ENCODE measurements at places on chromosomes 7 and 10. TPM values are rescaled to one million over a fixed set of nuclear protein-coding genes. Genes with fewer than 3 reads are reported as not detected.
A peak's percentile ranks its signal among the peaks of the same experiment; 100 is the strongest.

DNA sequence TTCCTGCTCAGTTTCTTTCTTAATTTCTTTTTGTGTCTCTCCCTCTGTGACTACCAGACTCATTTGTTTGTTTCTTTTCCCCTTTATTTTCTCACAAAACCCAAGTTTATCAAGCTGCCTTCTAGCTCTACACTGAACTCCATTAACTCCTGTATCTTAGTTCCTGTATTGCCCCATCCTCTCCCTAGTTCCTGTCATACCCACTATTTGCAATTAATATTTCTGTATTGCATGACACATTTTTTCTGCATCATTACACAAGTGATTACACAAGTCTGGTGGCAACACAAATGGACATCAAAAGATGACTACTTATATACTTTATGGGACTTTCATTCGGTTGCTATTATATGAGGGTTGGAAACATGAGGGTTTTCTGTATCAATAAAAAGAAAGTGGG, 26.9 kb upstream of the OR9A4 start:
- DNase-seq, result no peak

DNA sequence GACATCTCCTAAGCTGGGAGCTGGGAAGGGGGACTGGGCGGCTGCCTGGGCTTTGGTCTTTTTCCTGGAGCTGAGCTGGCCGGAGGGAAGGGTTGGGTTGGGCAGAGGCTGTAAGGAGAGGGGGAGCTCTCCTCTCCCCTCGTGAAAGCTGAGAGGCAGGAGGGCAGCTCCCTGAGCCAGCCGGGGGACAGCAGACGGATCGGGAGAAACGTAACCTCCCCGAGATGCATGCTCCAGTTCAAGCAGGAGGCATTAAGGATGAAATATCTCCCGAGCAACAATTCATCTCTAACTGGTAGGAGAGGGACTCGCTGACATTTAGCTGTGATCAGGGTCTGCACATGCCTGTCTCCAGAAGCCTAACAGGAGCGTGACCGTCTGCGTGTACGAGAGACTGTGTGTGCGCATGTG, 19.9 kb upstream of the LBX1 start:
- no peak for DNase-seq

- DNase-seq, result no peak
Observed at GRCh38 chr10:72340510-72341261, 14.0 kb downstream of the DNAJB12 start.

- DNase-seq, result no peak
Observed at GRCh38 chr7:66283003-66283920, 78.1 kb downstream of the TPST1 start.

GRCh38 chr10:80684259-80684658, 146.6 kb downstream of the SH2D4B start:
- DNase-seq, result no peak

- peak; percentile 30 for DNase-seq
Observed at GRCh38 chr7:7103343-7104313, 78.7 kb upstream of the C1GALT1 start.

GRCh38 chr10:110634527-110635209, 9.5 kb upstream of the RBM20 start:
- DNase-seq, result no peak

DNA sequence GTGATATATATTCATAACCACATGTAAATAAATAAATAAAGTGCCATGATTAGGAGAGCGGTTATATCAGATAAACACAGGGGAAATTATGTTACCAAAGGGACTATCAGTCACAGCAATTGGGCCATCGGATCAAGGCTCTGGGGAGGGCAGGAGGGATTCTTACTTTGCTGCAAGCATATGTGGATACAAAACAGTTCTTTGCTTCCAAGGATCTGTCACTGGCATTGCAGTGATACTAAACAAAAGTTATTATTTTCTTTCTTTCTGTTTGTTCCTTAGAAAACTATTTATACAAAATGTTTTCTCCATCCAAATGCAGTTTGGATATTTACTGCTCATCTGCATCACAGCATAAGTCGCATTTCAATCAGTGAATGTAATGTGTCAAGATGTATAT, 188.4 kb upstream of the MGMT start:
- no peak for DNase-seq

FKBP9 gene
- 135 TPM for polyA plus RNA-seq

All from right renal pelvis (tissue), 4 donors.